ENCODE measurements at places on chromosomes 7 and 10.

DNA sequence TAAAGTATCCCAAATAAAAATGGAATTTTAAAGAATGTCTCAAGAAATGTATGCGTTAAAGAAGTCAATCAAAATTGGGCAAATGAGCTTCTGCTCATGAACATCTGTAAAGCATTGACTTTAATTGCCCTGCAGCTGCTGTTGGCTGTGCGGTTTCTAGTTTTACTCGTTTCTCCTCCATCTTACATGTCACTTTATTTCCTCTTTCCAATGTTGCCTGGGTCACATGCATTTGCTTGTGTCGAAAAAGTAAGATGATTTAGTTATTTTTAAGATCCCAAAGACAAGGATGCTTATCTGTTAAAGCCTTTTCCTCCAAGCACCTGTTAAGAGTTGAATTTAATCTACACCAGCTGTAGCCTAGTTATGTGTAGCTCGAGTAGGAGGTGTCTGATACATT is 310.4 kb downstream of the EXOC4 start:
- DNase-seq: no peak

DNA sequence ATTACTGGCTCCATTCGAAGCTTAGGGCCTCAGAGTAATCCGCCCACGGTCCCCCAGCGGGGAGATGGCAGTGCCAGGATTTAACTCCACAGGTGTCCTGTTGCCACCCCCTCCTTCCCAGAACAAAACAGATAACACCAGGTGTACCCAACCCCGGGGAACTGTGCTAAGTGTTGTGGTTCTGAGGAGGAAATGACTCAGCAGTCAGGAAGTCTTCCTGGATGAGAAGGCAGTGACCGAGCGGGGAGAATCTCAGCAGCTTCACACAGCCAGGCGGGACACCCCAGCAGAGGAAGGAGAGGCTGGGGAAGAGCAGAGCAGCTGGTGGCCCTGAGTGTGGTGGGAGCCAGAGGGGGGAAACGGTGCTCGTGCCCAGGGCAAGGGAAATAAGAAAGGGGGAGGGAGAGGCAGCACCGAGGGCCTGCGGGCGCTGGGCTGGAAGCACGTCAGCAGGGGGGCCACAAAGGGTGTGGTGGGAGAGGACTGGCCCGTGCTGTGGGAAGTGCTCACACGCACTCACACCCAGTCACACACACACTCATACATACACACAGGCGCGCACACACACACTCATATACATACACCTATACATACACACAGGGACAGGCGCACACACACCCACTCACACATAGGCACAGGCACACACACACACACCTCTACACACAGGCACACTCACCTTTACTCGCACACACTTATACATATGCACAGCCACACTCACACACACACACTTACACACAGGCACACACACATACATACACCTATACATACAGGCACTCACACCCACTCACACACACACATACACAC is 59.8 kb upstream of the CHST15 start:
- peak; percentile 95 for DNase-seq

- DNase-seq: no peak
These were observed 81.8 kb downstream of the SEMA3A start for GRCh38 chr7:84112771-84113170.

GRCh38 chr10:19756919-19757318 is 59.3 kb upstream of the PLXDC2 start:
- DNase-seq: no peak

GRCh38 chr10:34151481-34151880 is 663.6 kb downstream of the PARD3 start:
- no peak for DNase-seq

GRCh38 chr10:19412531-19412930 is 363.9 kb downstream of the MALRD1 start:
- DNase-seq: peak; percentile 12

GRCh38 chr7:158707610-158708009 is 3.0 kb upstream of the NCAPG2 start:
- DNase-seq: peak; percentile 41

DNA sequence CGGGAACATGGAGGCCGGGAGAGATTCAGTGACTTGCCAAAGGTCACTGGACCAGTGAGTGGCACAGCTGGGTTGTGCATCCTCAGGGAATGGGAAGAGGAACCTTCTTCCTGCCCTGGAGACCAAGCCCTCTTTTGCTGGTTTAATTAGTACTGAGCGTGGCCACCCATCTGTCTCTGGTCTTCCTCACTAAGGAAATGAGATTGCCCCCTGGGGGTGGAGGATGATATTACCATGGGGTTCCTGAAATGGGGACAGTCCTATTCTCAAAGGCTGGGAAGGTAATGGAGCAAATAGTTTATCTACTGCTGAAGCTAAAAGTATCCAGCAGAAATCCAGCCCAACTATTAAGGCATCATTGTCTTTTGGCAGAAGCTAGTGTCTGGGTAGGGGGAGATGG is 98.6 kb upstream of the FGFR2 start:
- no peak for DNase-seq

- no peak for DNase-seq
These were observed 174.5 kb downstream of the GFRA1 start for GRCh38 chr10:116098411-116099022.

DNA sequence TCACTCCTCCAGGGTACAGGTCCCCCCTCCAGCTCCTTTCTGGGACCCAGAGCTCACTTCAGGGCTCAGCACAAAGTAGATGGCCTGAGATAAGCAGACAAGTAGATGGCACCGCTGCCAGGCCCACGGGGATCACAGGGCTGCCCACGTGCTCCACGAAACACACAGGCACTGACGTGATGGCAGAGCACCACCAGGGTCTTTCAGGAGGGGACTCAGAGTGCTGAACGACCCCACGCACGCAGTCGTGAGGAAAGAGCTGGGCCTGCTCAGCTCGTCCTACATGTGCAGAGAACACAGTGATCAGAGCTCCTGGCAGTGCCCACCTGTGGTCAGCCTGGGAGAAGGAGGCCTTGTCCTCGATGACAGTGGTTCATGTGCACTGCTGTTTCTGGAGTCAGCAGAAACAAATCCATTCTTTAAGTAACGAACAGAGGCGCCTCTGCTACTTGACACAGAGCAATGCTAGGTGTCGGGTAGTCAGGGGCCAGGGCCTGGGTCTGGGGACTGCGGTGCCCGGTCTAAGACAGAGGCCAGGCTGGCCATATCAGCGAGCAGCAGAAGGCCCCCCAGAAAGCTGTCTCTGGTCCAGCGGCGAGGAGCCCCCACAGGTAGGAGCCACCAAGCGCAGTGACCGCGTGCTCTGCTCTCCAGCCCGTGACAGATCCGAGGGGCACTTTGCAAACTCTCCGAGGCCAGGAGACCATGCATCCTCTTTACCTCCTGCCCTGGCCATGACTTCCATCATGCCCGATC is 129.8 kb upstream of the FAM20C start:
- no peak for DNase-seq

GRCh38 chr7:140458201-140458600 is 21.1 kb downstream of the MKRN1 start:
- no peak for DNase-seq

GRCh38 chr7:112381311-112382091 is 68.8 kb upstream of the IFRD1 start:
- DNase-seq: no peak

GRCh38 chr10:133276100-133276434 is 601 bp downstream of the ADAM8 start:
- no peak for DNase-seq

DNA sequence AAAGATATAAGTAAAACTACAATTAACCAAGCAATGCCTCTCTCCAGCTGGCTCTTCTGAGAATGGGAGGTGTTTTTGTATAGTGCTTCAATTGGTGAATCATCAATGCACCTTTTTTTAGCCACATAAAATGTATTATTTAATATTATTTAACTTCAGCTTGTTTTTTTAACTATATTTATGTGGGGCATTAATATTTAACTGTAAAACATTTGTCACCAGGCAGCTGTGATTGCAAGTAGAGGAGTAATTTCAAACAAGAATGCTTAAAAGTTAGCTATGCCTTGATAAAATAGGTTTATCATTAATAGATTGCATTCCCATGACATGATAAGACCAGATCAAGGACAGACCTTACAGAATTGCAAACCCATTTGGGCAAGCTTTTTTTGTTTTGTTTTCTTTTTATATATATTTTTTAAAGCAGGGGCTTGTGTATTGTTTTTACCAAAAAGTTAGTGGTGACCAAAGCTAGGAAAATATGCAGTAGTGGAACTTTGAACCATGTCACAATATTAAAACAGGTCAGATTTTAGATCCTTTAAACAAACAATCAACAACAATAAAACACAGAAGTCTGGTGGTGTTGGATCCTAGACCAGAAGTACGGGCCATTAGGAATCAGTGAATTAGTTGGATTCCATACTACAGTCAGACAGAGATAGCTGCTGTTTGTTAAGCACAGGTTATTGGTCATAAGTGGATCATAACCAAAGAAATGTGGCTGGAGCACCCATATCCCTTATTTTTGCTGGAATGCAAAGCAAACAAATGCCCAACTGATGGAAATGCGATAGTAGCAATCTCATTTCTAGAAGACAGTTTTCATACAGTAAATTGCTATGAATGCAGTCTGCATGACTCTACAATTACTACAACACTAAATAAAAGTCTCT is 2.9 kb downstream of the CAV2 start:
- no peak for DNase-seq

DNA sequence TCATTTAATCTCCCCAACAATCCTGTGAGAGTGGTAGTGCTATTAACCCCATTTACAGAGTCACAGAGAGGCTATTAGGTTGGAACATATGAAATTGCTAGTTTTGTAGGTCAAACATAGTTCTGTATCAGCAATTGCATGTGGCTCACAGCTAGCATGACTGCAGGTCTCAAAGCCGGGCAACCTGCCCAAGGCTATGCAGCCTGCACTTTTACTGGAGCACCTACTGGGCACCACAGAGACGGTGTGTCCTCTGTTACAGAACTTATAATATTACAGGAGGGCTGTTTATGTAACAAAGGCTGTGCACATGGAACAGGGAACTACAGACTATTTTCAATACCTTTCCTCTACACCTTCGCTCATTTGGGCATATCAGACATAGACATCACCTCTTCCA is 355.8 kb downstream of the RPS24 start:
- no peak for DNase-seq

DNA sequence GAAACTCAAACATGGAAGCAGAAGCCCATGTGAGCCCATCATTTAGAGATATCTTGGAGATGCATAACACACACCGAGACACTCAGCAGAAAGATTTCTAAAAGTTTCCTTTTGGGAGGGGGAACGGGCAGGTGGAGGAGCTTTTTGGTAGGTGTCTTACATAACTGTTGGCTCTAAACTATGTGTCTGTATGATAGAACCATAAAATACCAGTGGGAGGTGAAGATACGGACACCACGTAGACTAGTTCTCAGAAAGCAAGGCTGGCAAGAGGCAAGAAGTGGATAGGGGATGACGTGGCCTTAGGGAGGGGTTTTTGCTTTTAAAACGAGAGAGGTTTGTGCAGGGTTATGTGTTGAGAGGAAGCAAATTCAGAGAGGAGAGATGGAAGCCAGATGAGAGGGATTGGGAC is 36.5 kb downstream of the IL15RA start:
- no peak for DNase-seq

DNA sequence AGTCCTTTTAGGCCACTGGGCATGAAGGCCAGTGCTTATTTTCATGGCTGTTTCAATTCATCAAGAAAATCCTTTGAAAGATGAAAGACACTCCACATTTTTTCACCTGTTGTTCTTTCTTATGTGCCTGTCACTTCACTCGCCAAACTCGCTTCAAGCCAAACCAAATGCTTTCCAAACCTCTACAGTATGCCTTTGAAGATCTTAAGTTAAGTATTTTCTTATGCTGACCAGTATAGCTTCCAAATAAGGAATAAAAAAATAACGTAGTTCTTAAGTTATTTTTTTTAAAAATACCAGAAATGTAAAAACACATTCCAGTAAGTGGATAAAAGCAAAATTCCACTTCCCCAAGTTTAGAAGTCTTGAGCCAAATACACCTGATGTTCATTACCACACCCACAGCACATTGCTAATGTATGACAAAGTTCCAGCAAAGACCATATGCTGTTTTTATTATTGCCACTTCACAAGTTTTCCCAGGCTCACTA is 186.1 kb downstream of the MTERF1 start:
- DNase-seq: peak; percentile 84

DNA sequence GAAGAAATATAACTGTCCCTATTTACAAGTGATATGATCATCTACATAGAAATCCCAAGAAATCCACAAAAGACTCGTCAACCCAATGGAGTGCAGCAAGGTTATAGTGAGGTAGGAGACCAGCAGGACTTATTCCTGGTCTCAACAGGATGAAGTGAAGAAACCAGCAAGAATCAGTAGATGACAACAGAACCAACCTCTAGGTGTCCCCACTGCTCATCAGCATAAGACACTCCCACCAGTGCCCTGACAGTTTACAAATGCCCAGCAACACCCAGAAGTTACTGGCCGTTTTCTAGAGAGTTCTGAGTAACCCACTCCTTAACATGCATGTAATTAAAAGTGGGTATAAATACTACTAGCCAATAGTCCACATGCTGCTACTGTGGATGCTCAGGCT is 470.5 kb upstream of the LRRTM3 start:
- DNase-seq: no peak

DNA sequence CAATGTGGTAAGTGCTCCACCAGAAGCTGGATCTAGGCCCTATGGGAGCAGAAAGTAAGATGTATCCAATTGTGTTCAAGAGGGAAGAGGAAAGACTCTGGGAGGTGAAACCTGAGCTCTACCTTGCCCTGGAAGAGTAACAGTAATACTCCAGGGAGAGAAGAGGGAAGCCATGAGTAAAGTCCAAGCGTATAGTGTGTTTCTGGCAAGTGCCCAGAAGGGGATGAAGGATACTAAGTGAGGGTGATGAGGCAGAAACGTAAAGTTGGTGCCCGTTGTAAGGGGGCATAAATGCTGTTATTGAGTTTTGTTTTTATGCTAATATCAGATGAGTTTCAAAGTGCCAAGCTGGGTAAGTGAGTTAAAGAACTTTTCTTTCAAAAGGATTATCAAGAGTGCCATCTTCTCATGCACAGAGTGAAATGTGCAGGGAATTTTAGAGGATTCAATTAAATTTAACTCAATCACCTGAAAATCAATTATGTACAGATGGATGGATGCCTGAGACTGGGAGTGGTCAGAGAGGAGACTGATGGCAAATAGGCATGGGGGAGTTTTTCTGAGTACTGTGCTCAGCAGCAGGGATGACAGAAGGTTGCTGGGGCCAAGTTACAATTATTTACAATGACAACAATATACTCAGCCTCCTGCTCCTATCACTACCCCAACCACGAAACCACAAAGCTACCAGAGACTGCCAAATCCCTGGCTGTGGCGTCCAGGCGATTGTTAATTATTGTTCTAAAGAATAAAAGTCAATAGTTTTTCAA is 123.3 kb upstream of the LAMB4 start:
- peak; percentile 76 for DNase-seq

- no peak for DNase-seq
These were observed 299.1 kb downstream of the BBS9 start for GRCh38 chr7:33428415-33428814.

- DNase-seq: no peak
These were observed 187.6 kb upstream of the ITGB1 start for GRCh38 chr10:33145451-33146188.

All from astrocyte (in vitro differentiated cells and primary cell).